Stimulated activated CD4-positive, alpha-beta T cell treated with anti-CD3 and anti-CD28 coated beads, Interleukin-1b, Interleukin-23, amount 100 ng/mL, for 1 hour (primary cell): ENCODE measurements at places on chromosomes 5 and 9.

- no peak for DNase-seq
Observed at GRCh38 chr9:112078432-112078831, 96.7 kb downstream of the SUSD1 start.

- DNase-seq, result peak; percentile 23
Observed at GRCh38 chr9:86948074-86948929, 996 bp upstream of the GAS1 start.

DNA sequence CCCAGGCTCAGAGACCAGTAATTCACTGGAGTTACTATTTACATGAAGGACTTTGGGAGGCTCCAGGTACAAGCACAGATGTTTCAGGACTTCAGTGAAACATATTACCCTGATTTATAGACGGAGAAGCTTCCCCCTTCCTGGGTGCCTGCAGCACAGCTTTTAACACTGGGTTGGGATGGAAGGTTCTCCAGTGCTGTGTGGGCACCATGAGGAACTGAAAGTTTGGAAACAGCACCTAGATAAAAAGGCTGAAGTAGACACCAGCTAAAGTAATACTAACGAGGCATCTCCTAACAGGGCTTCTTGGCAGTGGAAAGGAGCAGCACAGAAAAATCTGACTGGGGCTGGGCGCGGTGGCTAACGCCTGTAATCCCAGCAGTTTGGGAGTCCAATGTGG, 70.7 kb downstream of the GCNT1 start:
- DNase-seq, result no peak

DNA sequence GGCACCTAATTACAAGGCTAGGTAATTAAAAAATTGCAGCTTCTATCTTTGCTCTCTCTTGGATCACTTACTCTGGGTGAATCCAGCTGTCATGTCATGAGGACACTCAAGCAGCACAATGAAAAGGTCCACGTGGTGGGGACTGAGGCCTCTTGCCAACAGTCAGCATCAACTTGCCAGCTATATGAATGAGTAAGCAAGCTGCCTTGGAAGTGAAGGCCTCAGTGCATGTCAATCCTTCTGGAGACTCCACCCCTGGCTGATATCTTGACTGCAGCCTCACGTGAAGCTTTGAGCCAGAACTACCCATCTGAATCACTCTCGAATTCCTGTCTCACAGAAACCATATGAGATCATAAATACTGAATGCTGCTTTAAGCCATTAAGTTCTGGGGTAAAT, 140.5 kb downstream of the SNX18 start:
- DNase-seq, result no peak

- no peak for DNase-seq
Observed at GRCh38 chr5:154110716-154111115, 71.9 kb downstream of the MFAP3 start.

GRCh38 chr9:112121633-112122032, 53.5 kb downstream of the SUSD1 start:
- no peak for DNase-seq

DNA sequence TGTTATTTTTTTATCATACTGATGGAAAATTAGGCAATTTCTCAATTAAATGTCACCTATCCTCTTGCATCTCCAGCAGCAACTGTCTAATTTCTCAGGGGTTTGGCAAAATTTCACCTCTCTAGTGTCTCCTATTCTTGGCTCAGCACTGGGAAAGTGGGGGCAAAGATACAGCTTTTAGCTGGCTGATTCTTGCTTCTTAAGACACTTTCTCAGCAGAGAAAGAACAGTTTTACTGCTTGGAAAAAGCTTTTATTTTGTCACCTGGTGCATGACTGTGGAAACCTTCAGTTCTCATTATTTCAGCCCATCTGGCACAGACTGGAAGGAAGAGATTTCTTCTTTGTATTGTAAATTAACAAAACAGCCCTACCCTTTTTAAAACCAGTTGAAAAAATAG, 283.6 kb upstream of the SGCD start:
- no peak for DNase-seq

DNA sequence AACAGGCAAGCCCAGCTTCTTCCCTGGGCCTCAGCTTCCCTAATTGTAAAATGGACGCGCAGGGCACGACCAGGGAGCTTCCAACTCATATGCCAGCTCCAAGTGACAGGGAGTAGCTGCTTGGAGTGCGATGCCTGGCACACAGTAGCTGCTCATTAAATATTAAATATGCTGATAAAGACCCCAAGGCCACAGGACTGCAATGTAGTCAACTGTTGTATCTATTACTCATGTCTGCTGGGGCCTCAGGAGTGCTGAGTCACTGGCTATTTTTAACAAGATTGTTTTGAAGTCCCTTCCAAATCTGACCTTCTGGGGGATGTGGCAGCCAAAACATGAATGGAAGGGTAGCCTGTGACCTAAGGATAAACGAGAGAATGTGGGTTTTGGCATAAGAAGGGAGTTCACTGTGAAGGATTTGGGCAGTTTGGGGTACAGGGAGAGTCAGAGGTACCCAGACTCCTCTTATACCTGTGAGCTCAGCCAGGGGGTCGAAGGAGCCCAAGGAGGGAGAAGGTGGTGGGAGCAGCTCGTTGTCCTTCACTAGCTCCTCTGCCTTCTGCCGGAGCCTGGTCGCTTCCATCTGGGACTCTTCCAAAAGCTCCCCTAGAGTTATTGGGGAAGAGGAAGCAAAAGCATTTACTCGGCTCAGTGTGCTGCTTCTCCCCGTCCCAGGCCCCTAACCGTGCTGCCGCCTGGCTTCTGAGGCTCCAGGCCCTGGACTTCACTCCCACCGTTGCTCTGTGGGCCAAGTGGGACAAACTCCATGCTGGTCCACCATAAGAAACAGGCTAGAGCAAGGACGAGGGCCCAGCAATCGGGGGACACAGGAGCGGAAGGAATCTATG, 17.5 kb downstream of the TNIP1 start:
- no peak for DNase-seq
